ENCODE measurements at places on chromosomes 13 and 19.

DNA sequence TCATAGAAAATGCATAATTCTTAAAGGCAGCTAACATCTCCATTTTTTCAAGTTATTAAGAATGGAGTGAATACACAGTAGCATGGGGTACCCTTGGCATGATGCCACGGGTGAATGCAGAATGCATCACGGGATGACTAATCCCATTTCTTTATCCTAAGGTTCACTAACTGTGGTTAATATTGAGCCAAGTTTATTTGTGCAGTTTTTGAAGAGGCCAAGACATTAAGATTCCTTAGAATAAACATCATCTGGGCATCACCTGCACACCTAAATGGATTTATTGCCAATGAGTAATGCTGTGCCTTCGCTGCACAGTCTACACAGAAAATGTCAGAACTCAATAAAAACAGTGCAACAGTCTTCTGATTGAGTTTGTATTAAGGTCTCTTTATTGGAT, 333.1 kb downstream of the GPC6 start:
- no peak for DNase-seq

GRCh38 chr13:52085421-52085820, 43.5 kb downstream of the NEK5 start:
- DNase-seq: no peak

DNA sequence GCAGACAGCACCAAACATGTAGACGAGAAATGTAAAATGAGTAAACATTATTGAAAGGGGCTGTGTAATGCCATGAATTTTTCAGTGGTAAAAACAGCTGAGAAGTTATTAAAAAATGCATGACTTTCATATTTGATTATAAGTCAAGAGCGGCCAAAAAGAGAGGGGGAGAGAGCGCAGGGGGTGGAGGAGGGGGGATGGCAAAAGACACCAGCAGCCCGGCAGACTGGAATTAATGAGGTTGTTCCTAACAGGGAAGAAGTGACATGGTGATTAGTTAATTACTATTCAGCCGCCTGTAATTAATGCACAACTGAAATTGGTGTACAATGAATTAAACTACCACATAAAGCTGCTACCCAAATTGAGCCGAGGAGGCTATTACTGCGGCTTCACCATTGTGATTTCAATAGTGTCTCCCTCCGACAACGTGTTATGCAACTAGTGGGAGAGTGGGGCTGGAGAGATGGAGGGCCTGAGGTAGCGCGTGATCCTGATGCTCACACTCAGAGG, 89.1 kb upstream of the VSTM2B start:
- DNase-seq: no peak

DNA sequence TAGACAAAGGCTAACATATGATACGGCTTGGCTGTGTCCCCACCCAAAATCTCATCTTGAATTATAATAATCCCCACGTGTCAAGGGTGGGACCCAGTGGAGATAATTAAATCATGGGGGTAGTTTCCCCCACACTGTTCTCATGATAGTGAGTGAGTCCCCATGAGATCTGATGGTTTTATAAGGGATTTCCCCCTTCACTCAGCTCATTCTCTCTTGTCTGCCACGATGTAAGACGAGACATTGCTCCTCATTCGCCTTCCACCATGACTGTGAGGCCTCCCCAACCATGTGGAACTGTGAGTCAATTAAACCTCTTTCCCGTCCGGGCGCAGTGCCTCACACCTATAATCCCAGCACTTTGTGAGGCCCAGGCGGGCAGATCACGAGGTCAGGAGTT, 143.5 kb downstream of the RXFP2 start:
- DNase-seq: no peak

DNA sequence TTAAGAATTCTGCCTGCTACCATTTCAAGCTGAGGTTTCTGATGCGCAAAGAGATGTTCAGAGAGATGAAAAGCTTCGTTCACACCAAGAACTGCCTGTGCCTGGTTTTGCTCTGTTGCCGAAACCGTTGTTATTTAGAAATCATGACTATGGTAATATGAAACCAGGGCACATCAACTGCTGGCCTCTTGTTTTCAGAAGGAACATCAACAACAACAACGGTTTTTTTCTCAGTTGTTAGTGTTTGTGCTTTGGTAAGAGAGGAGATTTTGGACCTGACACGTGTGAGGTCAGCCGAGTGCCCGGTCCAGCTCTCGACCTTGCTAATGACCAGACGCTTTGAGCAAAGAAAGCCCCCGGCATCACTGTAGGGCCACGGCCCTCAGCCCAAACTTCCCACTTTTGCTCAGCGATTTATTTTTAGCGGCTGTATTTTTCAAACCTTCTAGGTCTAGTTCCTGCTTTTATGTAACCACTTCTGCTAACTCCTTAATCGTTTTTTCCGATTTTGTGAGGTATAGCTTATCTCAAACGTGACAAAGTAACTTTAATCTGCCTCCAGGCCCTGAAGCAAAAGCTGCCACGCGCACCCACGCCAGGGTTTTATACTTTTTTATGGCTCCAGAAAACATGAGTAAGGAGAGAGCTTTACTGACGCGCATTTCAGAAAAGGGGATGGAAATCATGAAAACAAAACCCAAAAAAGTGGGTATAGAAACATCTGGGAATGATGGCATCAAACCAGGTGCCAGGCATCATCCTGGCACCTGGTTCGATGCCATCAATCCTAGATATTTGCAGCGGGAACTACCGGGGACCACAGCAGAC, 42.0 kb downstream of the KLF2 start:
- no peak for DNase-seq

DNA sequence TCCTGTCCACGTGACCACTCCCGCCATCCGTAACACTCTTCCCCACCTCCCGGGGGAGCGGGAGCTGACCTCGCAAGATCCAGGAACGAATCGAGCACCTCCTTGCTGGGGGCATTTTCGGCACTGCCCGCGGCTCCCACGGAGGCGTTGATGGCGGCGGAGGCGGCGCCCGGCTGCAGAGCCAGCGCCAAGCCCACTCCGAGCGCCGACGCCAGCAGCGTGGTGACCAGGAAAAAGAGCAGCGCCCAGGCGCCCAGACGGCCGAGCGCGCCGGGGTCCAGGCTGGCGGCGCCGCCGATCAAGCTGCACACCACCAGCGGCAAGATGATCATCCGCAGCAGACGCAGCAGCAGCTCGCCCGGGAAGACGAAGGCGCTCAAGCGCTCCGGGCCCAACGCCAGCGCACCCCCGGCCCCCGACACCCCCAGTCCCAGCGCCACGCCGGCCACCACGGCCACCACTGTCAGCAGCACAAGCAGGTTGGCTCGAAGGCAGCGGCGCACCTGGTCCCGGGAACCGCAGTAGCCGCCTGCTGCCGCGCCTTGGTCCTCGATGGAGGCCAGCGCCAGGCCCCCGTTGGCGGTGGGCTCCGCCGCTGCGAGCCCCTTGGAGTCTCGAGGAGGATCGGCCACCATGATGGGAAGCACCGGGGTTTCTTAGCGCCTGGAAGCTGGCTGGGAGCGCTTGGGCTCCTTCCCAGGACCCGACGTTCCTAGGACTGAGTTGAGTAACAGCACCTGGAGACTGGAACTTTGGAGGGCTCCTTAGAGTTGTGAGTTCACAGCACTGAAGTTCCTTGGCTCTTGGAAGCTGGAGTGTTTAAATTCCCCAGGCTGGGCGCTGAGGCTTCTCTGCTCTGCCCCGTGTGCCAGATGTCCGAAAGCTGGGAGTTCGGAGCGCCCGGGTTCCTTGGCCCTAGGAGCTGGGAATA, 798 bp downstream of the SLC1A5 start:
- DNase-seq: no peak

- no peak for DNase-seq
These were observed 143.4 kb downstream of the CYSLTR2 start for GRCh38 chr13:48797127-48797526.

GRCh38 chr13:113495494-113496210, 5.1 kb upstream of the DCUN1D2 start:
- no peak for DNase-seq

- no peak for DNase-seq
These were observed 27.8 kb upstream of the MIER2 start for GRCh38 chr19:372306-372890.

DNA sequence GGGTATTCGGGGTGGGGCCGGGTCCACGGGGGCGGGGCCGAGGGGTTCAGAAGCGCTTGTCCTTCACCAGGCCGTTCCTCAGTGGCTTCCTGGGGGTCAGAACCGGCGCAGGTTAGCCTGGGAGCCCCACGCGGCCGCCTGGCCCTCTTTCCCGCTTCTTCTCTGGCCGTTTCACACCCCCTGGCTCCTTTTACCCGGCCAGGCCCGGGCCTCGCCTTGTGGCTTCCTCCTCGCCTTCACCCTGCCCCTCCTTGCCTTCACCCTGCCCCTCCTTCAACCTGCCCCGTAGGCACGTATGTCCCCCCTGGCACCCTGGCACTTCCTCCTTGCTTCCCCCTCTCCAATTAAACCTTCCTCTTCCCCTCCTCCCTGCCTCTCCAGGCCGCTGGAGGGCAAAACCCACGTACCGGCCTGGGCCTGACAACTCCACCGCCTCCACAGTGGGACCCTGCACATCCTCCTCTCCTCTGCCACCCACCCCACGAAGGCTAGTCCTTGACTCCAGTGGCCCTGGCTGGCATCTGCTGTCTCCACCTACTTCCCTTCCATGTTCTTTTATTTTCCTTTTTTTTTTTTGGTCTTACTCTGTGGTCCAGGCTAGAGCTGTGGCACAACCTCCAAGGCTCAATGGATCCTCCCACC, 25.3 kb downstream of the CERS1 start:
- DNase-seq: no peak

GRCh38 chr13:82436099-82436585, 1446.1 kb downstream of the SLITRK1 start:
- DNase-seq: no peak

DNA sequence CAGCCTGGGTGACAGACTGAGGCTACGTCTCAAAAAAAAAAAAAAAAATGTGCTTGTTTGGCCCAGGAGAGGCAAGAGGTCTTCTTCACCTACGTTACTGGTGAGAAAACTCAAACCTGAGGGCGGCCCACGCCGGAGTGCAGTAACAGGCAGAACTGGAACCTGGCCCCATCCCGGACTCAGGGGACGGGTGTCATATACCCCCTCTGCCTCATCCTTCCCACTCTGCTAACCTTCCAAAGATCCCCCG, 414 bp upstream of the ADAT3 start:
- no peak for DNase-seq

- no peak for DNase-seq
These were observed 292.4 kb downstream of the TEX29 start for GRCh38 chr13:111612886-111613285.

- DNase-seq: no peak
These were observed 2.9 kb upstream of the PCDH8 start for GRCh38 chr13:52851137-52851962.

GRCh38 chr19:53809518-53810186, 14.5 kb downstream of the NLRP12 start:
- DNase-seq: no peak

DNA sequence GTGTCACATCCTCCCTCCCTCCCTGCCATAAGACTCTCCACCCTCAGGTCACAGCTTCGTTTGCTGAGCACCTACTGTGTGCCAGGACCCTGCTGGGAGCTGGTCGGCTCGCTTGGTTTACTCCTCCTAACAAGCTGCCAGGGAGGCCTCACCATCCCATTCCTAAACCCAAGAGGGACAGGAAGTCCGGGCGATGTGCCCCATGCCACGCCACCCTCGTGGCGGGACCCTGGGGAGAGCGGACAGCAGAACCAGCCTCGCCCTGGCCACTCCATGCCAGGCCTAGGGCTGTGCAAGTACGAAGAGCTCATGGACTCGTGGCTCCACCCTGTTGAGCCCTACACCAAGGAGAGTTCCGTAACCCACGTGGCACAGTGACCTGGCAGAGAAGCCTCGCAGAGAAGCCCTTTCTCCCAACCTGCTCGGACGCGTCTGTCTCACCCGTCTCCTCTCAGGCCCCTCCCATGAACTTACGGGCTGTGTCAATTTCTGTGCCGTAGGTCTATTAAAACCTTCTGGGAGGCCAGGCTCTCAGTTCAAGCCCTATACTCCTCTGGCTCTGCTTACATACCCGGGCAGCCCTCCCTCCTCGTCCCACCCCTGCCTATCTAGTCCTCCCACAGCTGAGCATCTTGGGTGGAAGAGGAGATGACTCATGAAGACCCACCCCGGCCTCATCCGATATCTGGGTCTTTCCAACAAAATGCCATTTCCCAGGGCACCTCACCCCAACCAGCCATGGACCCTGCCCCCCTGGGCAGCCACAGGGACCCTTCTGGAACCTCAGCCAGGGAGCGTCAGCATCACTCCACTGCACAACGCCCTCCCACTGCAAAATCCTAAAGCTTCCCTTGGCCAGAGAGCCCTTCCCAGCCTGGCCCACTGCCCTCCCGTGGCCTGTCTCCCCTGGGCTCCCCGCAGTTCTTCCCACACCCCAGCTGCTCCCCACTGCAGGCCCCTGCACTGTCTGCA, 2.6 kb downstream of the UBXN6 start:
- DNase-seq: no peak

DNA sequence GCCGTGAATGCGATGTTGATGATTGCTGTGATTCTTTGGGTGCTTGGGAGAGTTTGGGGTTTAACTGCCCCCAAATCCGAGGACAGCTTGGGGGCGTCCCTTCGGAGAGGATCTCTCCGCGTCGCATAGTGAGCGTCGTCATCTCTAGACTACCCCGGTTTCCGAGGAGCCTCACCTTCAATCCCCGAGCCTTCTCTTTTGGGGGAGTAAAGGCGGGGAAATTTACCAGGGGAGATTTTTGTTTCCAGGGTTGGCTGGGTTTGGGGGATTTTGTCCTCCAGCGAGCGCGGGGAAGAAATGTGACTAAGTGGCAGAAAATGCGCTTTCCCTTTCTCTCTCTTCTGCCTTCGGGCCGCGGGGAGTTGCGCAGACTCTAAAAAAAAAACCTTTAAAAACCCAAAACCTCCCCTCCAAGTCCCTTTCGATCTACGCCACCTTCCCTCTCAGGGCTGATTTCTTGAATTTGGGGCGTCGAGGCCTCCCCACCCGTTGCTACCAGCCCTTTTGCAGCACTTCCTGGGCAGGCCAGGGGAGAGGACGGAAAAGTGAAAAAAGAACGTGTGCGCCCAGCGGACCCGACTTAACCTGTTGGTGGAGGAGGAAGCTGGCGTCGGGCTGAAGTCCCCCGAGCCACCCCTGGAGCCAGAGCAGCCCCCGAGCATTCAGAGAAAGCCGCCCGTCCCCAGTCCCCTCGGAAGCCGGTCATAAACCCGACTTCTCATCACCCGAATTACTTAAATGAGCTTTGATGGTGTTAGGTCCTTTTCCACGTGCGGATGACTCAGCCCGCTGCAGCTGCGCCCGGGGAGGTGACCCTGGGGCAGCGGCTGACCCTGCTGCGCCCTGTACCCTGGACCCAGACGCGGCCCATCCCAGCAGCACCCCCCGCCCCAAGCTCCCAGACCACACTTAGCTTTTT, 17.7 kb downstream of the NFIX start:
- DNase-seq: no peak

DNA sequence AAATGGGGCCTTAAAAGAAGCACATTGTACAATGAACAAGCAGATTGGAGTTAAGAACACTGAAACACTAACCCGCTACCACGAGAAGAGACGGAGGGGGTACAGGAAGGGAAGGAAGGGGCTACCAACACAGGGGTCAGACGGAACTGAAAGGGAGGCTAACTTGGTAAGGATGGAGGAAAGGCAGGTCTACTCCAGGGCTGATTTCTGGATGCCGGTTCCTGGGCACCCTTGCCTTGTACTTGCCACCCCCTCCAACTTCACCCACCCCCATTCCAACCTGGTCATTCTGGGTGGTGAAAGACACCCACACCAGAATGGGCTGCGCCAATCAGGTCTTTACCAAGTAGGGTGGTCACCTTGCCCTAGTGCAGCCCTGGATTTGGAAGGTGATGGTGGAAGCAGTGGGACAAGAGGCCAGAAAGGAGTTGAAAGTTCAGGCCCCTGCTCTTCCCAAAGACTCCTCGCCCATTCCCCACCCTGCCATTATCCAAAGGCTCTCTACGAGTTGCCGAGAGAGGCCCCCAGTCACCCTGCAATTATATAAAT, 10.3 kb downstream of the ZNF574 start:
- no peak for DNase-seq

GRCh38 chr13:34765446-34766180, 176.5 kb upstream of the NBEA start:
- DNase-seq: no peak
